Activated CD4-positive, alpha-beta T cell treated with anti-CD3 and anti-CD28 coated beads for 36 hours (primary cell): ENCODE measurements at places on chromosomes 7 and 10. TPM values are rescaled to one million over a fixed set of nuclear protein-coding genes. Genes with fewer than 3 reads are reported as not detected.

The OR2A14 gene
- total RNA-seq = not detected

The GTPBP10 gene
- total RNA-seq = 42.5 TPM

The EEPD1 gene
- total RNA-seq = 1.3 TPM

The PTPRE gene
- 31.6 TPM for total RNA-seq

The OR2A12 gene
- not detected for total RNA-seq

The OPN4 gene
- total RNA-seq = not detected

The GPR15LG gene
- total RNA-seq = not detected

The HOXA3 gene
- not detected for total RNA-seq

The KCND2 gene
- not detected for total RNA-seq
